ENCODE measurements at places on chromosomes 2 and 18.

DNA sequence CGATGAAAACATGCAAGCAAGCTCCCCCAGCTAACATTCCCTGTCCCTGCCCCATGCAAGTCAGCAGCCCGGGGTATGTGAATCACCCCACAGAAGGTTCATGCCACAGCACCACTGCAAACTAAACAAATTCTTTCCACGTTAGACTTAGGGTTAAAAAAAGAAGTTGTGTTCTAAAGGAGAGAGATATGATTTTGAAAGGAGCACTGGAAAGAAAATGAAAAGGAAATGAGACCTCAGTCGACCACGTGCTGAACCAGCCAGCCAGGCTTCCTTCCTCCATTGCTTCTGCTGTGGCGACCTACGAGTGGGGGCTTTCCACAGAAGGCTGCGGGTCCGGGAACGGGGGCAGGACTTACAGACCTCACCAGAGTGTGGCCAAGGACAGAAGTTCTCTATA lies 52.0 kb downstream of the ARL4C start:
- no peak for DNase-seq

DNA sequence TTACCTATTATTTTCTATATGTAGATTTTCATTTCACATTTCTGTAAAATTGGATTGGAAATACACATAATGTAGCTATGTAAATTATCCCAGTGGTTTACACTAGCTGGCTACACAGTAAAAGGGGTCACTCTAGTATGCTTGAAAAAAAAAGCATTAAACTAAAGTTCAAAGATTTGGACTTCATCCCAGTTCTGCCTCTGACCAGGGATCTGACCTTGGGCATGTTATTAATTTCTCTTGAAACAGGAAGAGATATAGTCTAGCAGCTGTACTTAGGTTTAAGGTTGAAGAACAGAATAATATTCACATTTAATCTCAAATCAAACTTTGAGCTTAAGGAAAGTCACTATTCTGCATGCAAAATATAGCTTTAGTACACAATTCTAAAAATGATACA lies 64.5 kb upstream of the RPE start:
- no peak for DNase-seq

DNA sequence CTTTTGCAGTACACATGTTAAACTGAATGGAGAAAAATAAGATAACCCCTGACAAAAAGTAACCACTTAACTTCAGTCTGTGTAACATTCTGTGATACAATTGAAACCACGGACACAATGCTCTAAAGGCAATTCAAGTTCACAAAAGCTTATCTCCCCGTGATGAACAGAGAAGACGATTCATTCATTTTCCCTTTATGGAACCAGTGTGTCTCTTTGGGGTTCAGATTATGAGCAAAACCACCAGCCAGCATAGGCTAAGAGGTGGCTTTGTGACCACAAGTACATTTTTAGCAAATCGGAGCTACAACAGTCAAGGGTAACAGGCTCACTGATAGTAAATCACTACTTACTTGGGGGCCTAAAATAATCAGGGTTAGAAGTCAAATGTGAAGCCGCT lies 120.6 kb upstream of the SMAD7 start:
- no peak for DNase-seq

DNA sequence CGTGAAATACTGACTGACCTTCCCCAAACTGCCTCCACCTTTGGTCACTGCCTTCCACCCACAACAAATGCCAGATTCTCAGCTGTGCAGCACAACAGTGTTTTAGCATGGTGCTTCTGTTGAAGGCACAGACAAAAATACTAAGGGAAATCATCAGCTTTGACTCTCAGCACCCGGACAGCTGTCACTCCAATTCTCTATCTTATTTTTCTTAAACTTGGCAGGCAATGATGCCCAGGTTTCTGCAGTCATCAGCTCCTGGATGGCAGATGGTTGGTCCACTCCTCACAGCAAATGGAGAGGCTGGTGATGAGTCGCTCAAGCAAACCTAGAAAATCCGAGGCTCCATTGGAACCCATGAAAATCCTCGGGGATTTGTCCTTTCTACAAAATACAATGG lies 2.9 kb upstream of the FAM124B start:
- DNase-seq = no peak

GRCh38 chr18:6537475-6537874 lies 122.8 kb upstream of the L3MBTL4 start:
- no peak for DNase-seq

DNA sequence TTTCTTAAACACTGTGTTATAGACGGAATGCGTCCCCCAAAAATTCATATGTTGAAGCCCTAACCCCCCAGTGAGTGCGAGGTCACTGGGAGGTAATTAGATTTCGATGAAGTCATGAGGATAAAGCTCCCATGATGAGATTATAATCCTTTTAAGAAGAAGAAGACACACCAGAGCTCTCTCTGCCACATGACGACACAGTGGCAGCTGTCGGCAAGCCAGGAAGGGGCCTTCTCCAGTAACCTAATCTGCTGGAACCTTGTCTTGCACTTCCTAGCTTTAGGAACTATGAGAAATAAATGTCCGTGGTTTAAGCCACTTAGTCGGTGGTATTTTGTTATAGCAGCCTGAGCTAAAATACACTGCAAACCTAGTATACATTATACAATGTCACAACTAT lies 12.3 kb downstream of the TMEM237 start:
- no peak for DNase-seq

DNA sequence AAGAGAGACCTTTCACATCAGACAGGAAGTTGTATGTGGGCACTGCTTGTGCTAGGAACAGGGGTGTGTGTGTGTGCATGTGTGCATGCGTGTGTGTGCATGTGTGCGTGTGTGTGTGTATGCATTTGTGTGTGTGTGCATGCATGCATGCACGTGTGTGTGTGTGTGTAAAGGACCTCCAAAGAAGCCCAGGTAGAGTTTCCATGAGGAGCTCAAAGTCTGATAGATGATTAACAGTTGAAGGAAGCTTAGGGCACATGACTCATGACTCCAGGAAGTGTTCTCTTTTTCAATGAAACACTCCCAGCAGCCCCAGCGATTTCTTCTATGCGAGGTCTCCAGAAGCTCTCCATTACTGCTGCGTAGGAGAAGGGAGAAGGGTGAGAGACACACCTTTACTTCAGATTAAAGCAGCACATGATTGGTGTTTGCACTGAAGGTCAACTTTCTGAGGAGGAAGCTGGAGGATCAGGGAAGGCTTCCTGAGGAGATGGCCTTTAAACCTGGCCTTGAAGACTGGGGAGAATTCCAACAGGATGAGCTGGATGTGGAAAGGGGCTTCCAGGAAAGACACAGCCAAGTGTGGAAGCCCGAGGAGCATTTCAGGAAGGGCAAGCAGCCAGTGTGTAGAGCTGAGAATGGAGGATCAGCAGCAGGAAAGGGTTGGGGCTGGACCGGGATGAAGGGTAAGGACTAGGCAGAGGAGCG lies 77.7 kb downstream of the SMAD4 start:
- DNase-seq = no peak

GRCh38 chr2:150591496-150592285 lies 104.2 kb upstream of the RND3 start:
- DNase-seq = no peak

DNA sequence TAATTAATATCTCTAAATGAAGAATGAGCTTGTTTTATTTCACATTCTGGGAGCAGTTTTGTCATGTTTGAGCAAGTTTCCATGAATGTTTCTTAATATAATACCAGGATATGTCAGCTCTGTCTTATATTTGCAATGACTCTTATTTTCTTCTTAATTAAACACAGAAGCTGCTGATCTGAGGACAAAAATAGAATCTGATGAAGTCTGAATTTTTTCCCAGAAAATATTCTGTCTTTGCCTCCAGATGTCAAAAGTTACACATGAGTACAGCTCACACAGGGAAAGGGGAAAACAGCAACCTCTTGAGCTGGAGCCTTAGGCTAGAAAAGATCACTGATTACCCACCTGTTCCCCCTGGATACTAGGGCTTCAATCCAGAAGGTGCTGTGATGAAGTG lies 606.6 kb upstream of the SYT4 start:
- DNase-seq = no peak

DNA sequence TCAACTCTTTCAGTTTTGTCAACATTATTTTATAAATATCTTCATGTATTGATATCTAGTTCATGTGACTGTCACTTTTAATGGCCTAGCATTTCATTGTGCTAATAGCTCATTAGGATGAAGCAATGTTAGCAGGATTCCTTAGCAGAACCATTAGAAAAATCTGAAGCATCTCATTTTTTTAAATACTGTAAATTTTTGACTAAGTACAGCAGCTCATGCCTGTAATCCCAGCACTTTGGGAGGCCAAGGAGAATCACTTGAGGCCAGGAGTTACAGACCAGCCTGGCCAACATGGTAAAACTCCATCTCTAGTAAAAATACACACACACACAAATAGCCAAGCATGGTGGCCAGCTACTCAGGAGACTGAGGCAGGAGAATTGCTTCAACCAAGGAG lies 15.6 kb upstream of the ANTXR1 start:
- DNase-seq = no peak

- DNase-seq = no peak
Measured at GRCh38 chr2:150599889-150600288, 112.4 kb upstream of the RND3 start.

- DNase-seq = no peak
Measured at GRCh38 chr2:112204411-112204810, 50.4 kb downstream of the ZC3H8 start.

- DNase-seq = no peak
Measured at GRCh38 chr18:28019425-28020108, 157.4 kb downstream of the CDH2 start.

DNA sequence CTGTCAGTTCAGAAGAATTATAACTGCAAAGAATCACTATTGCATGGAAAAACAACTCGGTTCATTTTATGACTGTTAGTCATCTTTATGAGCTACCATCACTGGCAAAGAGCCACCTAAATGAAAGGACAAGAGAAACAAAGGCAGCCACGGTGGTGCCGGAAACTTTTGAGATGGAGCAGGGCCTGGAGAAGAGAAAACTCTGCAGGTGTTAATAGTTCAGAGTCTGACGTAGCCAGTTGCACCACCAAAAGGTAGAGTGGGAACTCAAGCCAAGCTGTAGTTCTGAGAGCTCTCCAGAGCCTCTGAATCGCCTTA lies 110.9 kb downstream of the FTCDNL1 start:
- DNase-seq = no peak

DNA sequence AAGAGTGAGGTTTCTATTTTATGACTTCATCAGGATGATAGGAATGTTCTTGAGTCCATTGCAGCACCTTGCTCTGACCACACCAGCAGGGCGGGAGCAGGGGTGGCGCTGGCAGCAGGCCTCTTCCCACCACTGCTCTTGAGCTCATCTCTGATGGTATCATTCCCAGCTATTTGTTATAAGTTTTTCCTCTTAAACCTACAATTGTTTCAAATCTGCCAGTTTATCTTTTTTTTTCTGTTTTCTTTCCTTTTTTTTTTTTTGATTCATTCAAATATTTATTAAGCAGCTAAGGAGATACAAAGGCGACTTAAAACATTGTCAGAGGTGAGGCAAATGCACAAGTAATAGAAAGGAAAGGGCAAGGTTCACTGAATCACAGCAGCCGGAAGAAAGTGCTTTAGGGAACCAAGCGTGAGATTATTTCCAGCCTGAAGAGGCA lies 28.7 kb downstream of the NIFK start:
- no peak for DNase-seq

- no peak for DNase-seq
Measured at GRCh38 chr2:18171191-18172139, 293.0 kb downstream of the KCNS3 start.

- no peak for DNase-seq
Measured at GRCh38 chr2:127101756-127102477, 5.0 kb downstream of the BIN1 start.

GRCh38 chr2:160169988-160170387 lies 30.1 kb downstream of the ITGB6 start:
- DNase-seq = no peak

DNA sequence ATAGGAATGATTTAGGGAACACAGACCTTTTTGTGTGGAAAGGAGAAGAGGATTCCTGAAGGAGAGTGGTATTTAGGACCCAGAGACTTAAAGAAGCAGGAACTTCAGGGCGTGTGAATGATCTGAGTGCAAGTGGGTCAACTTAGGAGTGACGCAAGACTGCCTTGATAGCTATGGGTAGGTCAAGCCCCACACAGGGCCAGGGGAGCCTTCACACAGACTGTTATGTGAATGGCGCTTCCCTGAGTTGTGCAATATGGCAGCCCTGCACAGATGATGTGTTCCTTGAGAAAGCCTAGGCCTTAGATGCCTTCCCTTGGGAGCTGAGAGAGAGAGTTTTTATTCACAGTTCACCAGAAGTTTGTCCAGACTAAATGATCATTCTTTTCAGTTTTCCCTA lies 47.1 kb upstream of the IGFBP5 start:
- DNase-seq = no peak

GRCh38 chr18:57258131-57258777 lies 94.1 kb upstream of the ST8SIA3 start:
- DNase-seq = no peak

DNA sequence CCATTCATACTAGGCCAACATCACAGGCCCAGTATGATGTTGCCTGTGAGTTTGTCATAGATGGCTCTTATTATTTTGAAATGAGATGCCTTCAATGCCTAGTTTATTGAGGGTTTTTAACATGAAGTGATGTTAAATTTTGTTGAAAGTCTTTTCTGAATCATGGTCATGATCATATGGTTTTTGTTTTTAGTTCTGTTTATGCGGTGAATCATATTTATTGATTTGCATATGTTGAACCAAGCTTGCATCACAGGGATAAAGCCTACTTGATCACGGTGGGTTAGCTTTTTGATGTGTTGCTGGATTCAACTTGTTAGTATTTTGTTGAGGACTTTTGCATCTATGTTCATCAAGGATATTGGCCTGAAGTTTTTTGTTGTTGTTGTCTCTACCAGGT lies 195.8 kb upstream of the FN1 start:
- DNase-seq = no peak

DNA sequence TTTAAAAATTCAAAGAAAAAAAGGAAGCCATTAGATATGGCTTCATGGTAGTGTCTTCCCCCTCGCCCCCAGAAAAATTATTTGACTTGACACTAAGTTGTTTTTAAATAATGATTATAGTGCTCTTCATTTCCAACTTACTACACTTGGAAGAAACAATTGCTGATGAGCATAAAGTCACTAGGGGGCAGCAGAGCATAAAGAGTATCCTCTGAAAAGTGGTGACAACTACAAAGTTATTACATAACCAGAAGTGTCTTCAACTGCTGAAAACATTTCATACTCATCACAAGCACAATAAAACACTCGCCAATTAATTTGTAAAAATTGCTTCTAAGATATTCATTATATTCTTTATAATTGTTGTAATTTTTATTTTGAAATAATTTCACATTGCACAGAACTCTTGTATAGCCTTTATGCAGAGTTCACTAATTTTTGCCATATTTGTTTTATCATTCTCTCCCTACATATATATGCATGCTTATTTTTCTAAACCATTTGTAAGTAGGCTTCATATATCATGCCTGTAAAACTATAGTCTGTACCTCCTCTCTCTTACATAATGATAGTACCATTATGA lies 54.9 kb downstream of the EXOC6B start:
- peak; percentile 55 for DNase-seq

- DNase-seq = no peak
Measured at GRCh38 chr2:173571887-173572680, 217.4 kb downstream of the CDCA7 start.

GRCh38 chr2:235833971-235834620 lies 334.1 kb downstream of the GBX2 start:
- DNase-seq = no peak

Measured in left renal pelvis (tissue), 4 donors.